Progenitor cell of endocrine pancreas (in vitro differentiated cells): ENCODE measurements at places on chromosomes 1 and 21. TPM values are rescaled to one million over a fixed set of nuclear protein-coding genes. Genes with fewer than 3 reads are reported as not detected.

DMBX1 gene
- total RNA-seq = not detected in 2 replicates

CD247 gene
- total RNA-seq = not detected in 2 replicates

DCST1 gene
- total RNA-seq = not detected in 2 replicates

SAMSN1 gene
- total RNA-seq = not detected in 2 replicates

PGLYRP4 gene
- total RNA-seq = not detected in 2 replicates

DMRTA2 gene
- 0.20 TPM in 1 of 2 replicates, not detected in the other for total RNA-seq

IL22RA1 gene
- 0.13 and 0.26 TPM in 2 replicates for total RNA-seq

CAMK1G gene
- total RNA-seq = 2.4 and 2.7 TPM in 2 replicates

LCE3D gene
- total RNA-seq = not detected in 2 replicates

CFAP74 gene
- total RNA-seq = 0.36 and 0.93 TPM in 2 replicates

CD2 gene
- total RNA-seq = not detected in 2 replicates

MTX1 gene
- 38.1 and 38.7 TPM in 2 replicates for total RNA-seq

C1orf115 gene
- 9.7 and 9.8 TPM in 2 replicates for total RNA-seq

RPL5 gene
- total RNA-seq = 1,364 and 1,423 TPM in 2 replicates

ZMYND12 gene
- total RNA-seq = 0.89 and 2.0 TPM in 2 replicates

CR1L gene
- not detected in 2 replicates for total RNA-seq

STXBP3 gene
- 46.5 and 46.9 TPM in 2 replicates for total RNA-seq

NFASC gene
- total RNA-seq = 6.9 and 8.3 TPM in 2 replicates

DISP3 gene
- total RNA-seq = 5.4 and 6.2 TPM in 2 replicates

TENT5C gene
- 11.4 and 13.6 TPM in 2 replicates for total RNA-seq

C8B gene
- total RNA-seq = 0.26 TPM in 1 of 2 replicates, not detected in the other

FGR gene
- total RNA-seq = not detected in 2 replicates

PCNX2 gene
- total RNA-seq = 33.6 and 37.0 TPM in 2 replicates

ACOT11 gene
- 1.7 and 2.2 TPM in 2 replicates for total RNA-seq

CDA gene
- not detected in 2 replicates for total RNA-seq

GCSAML gene
- total RNA-seq = not detected in 2 replicates

GNL2 gene
- 50.0 and 55.0 TPM in 2 replicates for total RNA-seq

FAM78B gene
- total RNA-seq = 3.1 TPM in 2 replicates

PTCH2 gene
- 2.9 and 3.0 TPM in 2 replicates for total RNA-seq

MTF2 gene
- 89.4 and 94.2 TPM in 2 replicates for total RNA-seq

FOXJ3 gene
- 63.0 and 64.4 TPM in 2 replicates for total RNA-seq

CD1B gene
- total RNA-seq = not detected in 2 replicates

TMEM125 gene
- 38.7 and 41.1 TPM in 2 replicates for total RNA-seq

CD5L gene
- total RNA-seq = not detected in 2 replicates

KRTAP21-2 gene
- total RNA-seq = not detected in 2 replicates

RAB7B gene
- total RNA-seq = 0.13 TPM in 1 of 2 replicates, not detected in the other

F5 gene
- 1.7 and 2.9 TPM in 2 replicates for total RNA-seq

ANKRD45 gene
- total RNA-seq = 1.2 and 1.5 TPM in 2 replicates

A3GALT2 gene
- 0.29 and 0.40 TPM in 2 replicates for total RNA-seq

ITLN2 gene
- 1.2 and 1.8 TPM in 2 replicates for total RNA-seq

LCE1B gene
- not detected in 2 replicates for total RNA-seq

IQGAP3 gene
- 29.6 and 32.4 TPM in 2 replicates for total RNA-seq

CRP gene
- not detected in 2 replicates for total RNA-seq

PGBD2 gene
- 16.0 and 16.6 TPM in 2 replicates for total RNA-seq

OR6K6 gene
- total RNA-seq = not detected in 2 replicates

PAQR7 gene
- 20.2 and 21.0 TPM in 2 replicates for total RNA-seq

FAM89A gene
- 20.9 and 21.5 TPM in 2 replicates for total RNA-seq

LCE1C gene
- total RNA-seq = not detected in 2 replicates

SPRR1B gene
- not detected in 2 replicates for total RNA-seq

ADGRL4 gene
- total RNA-seq = not detected in 2 replicates

MXRA8 gene
- total RNA-seq = 24.3 and 25.0 TPM in 2 replicates

TNFRSF4 gene
- 0.33 and 0.38 TPM in 2 replicates for total RNA-seq

HES5 gene
- 0.36 TPM in 1 of 2 replicates, not detected in the other for total RNA-seq

IPO13 gene
- total RNA-seq = 34.6 and 35.8 TPM in 2 replicates

HSD3B2 gene
- total RNA-seq = not detected in 2 replicates

SPRR2G gene
- not detected in 2 replicates for total RNA-seq

NR1I3 gene
- total RNA-seq = not detected in 2 replicates

RAB42 gene
- 0.65 and 2.1 TPM in 2 replicates for total RNA-seq
